ENCODE measurements at places on chromosomes 7 and 10.

- peak; percentile 87 for DNase-seq
Measured at GRCh38 chr10:34723750-34724149, 91.3 kb downstream of the PARD3 start.

DNA sequence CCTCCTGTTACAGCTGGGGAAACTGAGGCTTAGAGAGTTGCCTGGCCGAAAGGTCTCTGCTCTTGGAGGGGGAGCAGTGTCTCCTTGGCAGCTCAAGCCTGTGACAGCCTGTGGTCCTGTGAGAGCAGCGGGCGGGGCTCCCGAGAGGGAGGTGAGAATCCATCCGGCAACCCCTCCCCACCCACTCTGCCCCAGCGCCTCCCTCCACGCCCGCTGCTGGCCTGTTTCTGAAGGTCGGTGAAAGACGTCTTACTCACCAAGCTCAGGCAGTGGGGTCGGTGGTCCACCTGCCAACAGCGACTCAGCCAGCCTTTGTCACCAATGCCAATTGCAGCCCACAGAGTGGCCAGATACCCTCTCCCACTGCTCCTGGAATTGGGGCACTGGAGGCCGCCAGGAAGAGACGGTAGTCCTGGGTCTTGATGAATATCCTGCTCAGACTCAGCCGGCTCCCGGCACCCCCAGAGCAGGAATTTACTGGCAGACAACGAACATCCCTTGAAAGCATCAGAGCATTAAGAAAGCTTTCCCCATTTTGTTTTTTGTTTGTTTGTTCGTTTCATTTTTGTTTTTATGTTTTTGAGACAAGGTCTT lies 7.4 kb upstream of the TTYH3 start:
- no peak for DNase-seq

DNA sequence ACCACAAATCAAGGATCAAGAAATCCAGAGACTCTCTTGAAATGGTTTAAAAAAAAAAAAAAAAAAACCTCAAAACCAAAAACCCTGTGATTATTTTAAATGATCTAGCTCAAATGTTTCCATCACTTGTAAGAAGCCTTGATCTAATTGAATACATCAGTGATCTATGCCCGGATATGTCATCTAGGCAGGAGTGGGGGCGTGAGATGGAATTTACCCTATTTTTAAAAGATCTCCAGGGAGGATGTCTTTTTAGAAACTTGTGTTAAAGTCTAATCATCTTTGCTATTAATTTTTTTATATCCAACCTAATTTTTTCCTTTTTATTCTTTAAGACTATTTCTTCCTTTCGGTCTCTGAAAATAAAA lies 101.4 kb upstream of the PDLIM1 start:
- no peak for DNase-seq

- DNase-seq: no peak
Measured at GRCh38 chr10:34186745-34187144, 628.4 kb downstream of the PARD3 start.

DNA sequence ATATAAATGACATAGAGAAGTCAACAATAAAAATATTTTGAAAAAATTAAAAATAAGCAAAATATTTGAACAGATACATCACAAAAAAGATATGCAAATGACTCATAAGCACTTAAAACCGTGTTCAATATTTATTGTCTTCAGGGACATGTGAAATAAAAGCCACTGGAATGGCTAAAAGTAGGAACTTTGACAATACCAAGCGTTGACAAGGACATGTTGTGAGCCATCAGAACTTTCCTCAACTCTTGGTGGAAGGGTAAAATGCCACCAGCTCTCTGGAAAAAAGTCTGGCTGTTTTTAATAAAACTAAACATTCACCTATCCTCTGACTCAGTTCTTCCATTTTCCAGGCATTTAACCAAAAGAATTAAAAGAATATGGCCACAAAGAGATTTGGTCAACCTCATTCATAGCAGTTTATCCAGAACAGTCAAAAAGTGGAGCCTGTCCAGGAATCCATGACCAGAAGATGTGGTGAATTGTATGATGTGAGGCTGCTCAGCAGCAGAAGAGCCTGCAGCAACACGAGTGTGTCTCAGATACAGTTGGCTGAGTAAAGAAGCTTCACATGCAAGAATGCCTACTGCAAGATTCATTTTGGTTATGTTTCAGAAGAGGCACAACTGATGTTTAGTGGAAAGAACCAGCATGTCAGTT lies 7.1 kb upstream of the KLF6 start:
- DNase-seq: no peak

- DNase-seq: peak; percentile 45
Measured at GRCh38 chr10:14953424-14954000, 384 bp downstream of the DCLRE1C start.

DNA sequence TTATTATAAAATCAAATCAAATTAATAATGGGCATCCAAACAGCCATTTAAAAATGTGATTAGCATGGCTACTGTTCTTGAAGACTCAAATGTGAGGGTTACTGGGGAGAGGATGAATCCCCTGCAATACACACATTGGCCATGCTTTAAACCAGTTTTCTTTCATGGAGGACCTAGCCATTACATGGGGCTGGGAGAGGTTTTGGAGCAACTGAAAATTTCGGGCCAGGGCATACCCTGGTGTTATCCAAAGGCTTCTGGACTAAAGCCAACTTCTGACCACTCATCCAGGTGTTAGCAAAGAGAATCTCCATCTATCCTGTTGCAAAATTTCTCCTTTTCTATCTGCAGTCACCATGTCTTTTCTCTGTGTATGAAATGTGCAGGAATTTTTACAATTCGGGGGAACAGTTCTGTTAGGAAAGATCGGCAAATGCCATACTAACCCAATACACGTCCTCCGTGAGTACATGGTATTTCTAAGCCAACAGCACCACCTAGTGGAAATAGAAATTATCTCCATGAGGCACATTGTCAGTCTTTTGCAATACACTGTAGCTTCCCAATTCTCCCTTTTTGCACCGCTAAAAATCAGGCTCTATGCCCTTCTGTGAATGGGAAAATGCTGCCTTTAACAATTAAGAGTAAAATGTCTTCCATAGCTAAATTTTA lies 47.0 kb upstream of the ZNF107 start:
- DNase-seq: peak; percentile 78

DNA sequence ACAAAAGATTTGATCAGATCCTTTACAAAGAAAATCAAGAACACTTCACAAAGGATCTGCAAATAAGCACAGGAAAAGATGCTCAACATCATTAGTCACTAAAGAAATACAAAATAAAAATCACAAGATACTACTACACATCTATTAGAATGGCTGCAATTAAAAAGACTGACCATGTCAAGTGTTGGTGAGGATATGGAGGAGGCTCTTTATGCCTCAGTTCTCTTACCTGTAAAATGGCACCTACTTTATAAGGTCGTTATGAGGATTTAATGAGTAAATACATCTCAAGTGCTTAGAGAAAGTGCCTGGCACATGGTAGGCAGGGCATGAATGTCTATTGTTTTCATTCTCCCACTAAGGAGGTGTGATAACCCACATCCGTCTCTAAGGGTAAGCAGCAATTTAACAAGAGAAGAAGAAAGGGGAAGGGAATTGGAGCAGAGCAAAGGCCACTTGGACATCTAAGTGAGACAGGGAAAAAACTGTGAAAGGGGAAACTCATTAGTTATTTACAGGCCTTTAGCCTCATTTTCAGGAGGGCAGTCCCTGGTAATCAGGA lies 157.5 kb upstream of the NFE2L3 start:
- no peak for DNase-seq

DNA sequence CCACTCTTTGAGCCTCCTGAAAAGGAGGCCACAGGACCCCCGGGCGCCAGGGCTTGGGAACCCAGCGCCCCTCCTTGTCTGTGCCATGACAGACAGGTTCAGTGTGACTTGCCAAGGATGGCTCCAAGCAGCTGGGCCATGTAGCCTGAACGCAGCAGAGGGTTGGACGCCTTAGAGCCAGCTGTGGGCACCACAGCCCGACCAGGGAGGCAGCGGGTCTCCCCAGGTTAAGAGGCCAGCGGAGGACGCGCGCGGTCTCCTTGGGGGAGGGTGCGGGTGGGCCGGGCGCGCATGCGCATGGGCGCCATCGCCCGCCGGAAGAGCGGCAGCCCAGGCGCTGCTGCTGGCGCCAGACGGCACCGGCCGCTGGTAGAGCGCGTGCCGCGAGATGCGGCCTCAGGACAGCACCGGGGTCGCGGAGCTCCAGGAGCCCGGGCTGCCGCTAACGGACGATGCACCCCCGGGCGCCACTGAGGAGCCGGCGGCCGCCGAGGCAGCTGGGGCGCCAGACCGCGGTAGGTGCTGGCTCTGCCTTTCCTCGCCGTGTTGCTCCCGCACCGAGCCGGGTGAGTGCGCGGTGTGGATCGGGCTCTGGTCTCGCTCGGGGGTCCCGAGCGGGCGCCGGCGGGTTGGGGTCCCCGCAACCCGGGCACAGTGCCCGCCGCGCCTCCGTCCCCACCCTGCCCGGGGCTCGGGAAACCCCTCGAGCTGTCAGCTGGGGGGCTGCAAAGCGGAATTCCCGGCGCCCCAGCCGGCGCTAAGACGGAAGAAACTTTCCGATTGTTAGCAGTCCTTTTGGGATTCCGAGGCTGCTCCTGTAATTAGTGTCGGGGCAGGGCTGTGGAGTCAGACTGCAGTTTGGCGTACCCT lies at the start of gene SLC35G1:
Gene SLC35G1, plus strand, starts transcription at position 333 of the 870 bp plus-strand sequence. Its CDS starts 56 bp downstream, at position 389.
- peak; percentile 55 for DNase-seq

DNA sequence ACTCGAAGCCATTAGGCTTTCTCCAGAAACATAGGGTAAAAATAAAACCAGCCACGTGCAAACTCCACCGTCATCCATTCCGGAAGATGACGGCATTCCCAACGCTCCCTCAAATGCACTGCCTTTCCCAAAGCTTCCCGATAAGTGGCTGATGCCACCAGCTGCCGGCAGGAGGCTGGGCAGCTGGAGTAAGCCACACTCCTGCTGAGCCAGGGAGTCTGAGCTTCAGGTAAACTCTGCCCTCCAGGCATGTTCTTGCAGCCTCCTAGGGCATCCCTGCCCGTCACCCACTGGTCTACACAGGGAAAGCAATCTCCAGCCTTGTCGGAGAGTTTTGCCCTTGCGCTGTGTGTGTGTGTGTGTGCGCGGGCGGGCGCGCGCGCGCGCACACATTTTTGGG lies 40.5 kb upstream of the TMEM273 start:
- DNase-seq: no peak

DNA sequence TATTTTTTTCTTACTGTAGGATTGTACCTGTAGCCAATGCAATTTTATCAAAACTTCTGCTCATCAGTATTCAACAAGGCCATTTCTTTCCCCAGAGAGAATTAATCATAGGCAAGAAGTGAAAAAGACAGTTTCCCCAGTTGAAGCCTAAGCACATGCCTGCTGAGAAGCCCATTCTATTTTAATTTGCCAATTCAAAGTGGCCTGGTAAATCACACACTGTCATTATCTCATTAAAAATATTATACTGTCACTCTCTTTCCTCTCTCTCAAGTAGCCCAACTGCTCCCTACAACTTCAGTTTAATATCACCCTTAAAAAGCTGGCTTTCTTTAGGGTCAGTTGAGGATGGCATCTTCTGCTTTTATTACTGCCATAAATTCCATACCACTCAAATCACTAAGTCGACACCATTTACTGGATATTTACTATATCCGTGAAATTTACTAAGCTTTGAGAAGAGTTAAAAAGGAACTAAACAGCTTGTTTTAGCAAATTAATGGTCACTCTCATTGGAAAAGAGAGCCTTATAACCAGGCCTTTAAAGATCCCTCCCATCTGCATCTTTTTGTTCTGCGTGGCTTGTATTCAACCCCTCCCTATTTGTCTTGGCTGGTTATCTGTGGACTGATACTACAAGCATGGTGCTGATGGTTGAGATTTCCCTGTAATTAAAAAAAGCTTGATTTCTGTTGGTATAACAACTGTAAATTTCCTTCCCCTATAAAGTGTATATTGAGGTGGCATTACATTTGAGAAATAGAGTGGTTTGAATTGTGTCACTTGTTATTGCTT lies 30.6 kb downstream of the COL28A1 start:
- DNase-seq: no peak

GRCh38 chr7:7228967-7229366 lies 46.6 kb downstream of the C1GALT1 start:
- DNase-seq: no peak
